ENCODE measurements at places on chromosomes 16 and 17.

GRCh38 chr16:89624777-89625761, 11.6 kb downstream of the DPEP1 start:
- DNase-seq: no peak

GRCh38 chr17:75623386-75623785, 9.8 kb upstream of the SMIM5 start:
- DNase-seq: no peak

DNA sequence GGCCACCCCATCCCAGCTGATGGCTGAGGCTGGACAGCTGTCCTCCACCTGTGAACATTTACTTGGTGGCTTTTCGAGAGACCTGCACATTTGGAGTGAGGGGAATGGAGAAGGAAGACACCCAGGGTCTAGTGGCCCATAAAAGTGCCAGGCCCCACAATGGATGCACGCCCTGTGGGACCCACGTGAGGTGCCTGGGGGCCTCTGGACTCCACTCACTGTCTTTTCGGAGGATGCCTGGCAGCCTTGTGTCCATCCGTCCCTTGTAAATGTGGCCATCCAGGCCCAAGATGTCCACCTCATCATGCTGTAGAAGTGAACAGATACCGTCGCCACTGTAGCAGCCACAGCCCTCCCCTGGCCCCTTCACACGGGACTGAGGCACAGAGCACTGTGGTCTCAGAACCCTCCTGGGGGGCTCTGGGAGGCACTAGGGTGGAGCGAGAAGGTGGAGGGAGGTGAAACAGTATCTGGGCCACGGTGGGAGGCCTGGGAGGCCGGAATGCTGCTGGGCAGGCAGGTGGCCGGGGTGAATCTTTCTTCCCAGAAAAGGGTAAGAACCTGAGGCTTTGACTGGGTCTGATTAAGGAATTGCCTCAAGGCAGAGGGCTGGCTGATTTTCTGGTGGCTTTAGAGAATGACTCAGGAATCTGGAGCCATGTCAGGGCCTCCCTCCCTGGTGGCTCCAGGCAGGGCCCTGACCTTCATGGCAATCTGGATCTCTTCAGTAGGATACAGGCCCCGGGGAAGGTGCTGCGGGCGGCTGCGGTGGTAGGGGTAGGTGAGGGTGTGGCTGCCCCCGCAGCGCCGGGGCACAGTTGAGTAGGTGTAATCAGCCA, 11.5 kb downstream of the UBALD2 start:
- DNase-seq: no peak

DNA sequence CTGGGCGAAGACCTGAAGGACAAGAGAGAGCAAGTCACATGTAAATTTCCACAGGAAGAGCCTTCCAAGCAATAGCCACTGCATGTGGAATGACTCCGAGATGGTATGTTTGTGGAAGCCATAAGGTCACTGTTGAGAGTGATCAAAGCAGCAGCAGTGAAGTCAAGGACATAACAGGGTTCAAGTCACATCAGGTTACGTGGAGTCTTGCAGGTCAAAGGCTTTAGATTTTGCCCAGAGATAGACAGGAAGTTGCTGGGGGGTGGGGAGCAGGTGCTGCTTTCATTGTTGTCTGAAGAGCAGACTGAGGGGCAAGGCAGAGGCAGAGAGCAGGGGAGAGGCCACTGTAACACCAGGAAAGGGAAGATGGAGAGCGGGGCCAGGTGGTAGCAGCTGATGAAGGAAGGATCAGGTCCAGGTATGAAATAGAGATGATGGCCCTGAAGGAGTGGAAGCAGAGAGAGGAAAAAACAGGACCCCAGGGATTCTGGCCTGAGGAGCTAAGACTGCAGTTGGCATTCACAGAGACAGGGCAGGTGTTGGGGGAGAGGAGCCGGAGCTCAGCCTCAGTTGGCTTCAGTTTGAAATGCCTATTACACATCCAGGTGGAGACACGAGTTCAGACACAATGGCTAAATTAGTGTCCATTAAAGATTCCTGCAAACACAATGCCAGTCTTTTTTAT, 129.3 kb upstream of the AXIN2 start:
- peak; percentile 51 for DNase-seq

DNA sequence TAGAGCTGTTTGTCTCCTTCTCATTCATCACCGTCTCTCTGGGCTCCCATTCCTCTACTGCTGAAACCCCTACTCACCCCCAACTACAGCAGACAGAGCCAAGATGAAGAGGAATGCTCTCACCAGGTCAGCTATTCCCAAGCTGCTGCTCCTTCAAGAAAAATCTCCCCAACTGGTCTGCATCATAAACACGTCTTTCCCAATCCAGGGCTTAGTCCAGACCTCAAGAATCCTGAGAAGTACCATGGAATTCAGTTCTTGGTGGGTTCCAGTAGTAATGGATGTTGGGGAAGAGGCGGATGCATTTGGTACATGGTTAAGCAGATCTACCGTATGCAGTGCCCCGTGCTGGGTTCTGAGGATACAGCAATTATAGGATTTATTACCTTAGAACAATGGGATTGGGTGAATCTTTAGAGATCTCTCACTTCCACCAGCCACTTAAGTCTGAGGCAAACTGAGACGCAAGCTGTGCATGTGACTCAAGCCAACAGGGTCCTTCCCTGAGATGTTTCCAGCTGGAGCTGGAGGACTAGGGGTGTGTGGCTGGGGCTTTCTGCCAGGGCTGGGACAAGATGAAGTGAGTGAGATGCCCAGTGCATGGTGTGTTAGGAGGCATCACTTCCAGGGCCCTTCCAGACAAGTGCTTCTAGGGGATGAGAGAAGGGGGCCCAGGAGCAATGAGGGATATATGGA, 232.7 kb upstream of the CDH5 start:
- no peak for DNase-seq

DNA sequence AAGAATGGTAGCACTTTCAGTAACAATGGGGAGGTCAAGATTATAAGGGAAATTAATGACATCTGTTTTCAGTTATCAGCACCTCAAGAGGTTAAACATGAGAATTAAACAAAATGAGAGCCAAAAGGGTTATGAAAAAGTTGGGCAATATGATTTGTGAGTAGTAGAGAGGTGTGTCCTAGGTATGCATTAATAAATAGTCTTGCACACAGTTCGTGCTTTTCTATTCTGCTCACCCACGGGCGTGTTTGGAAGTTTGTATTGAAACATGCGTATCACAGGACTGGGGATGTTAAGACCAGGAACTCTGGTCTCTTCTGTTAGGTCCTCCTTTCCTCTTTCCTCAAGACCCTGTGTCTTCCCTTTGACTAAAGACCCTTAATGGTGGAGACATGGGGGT, 6.0 kb downstream of the BPTF start:
- no peak for DNase-seq

DNA sequence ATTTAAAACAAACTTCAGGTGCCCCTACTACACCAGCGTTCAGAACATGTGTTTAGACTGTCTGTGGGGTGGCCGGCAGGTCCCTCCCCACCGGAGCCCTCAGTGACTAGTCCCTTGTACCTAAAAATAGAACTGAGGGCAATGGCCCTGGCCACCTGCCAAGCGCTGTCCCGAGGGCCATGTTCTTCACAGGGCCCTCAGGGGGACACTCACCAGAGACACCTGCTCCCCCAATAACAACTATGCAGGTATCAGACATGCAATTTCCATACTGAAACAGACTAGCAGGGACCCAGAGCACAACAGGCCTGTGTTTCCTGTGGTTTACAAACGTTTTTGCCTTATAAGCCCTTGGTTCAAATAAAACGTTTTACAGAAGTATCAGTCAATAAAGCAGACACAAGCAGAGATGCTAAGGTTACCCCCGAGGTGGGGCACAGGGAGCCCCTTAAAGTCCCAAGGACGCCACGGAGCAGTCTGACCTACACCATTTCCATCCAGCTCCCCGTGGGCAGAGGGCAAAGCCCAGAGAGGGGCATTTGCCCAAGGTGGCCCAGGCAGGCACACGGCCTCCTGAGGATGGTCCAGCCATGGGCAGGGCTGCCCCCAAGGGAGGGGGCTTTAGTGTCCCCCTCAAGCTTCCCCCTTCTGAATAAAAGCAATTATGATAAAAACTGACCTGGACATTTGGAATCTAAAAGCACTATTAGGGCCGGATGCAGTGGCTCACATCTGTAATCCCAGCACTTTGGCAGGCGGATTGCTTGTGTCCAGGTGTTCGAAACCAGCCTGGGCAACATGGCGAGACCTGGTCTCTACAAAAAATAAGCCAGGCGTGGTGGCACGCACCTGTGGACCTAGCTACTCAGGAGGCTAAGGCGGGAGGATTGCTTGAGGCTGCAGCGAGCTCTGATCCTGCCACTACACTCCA, 896 bp upstream of the MYLK3 start:
- DNase-seq: no peak

DNA sequence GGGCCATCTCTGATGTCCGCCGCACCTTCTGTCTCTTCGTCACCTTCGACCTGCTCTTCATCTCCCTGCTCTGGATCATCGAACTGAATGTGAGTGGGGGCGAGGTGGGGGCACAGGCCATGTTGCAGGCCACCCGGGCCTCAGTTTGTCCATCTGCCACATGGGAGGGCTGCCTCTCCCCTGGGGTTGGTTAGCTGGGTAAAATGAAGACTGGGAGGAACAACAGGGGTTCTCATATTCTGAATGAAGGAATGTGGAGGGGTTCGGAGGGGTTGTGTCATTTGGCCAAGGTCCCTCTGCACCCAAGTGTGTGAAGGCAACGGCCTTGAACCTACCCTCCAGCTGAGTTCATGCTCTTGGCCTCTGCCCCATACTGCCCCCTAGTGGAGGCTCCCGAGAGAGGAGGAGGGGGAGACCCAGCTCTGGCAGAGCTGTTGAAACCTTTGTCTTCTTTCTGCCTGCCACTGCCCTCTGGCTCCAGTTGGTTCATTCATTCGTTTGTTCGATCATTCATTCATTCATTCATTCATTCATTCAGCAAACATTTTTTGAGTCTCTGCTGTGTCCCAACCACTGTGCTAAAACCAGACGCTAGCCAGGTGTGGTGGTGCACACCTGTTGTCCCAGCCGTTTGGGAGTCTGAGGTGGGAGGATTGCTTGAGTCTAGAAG, 11.4 kb upstream of the TCAP start:
- no peak for DNase-seq

DNA sequence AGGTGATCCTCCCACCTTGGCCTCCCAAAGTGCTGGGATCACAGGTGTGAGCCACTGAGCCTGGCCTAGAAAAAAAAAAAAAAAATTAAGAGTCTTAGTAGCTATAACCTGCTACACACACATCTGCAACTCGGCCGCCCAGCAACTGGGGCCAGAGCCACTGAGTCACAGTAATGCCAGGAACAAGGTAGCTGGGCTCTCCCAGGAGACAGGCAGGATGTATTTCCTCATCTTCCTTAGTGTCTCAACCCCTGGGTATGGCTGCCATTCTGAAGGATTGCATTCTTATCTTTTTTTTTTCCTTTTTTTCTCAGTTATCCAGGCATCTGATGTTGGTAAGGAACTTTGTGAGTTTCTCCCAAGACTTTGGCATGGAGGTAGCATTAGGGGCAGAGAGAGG, 7.1 kb upstream of the PSMD3 start:
- no peak for DNase-seq

- no peak for DNase-seq
Measured at GRCh38 chr17:48368352-48368908, 61.6 kb downstream of the SKAP1 start.

DNA sequence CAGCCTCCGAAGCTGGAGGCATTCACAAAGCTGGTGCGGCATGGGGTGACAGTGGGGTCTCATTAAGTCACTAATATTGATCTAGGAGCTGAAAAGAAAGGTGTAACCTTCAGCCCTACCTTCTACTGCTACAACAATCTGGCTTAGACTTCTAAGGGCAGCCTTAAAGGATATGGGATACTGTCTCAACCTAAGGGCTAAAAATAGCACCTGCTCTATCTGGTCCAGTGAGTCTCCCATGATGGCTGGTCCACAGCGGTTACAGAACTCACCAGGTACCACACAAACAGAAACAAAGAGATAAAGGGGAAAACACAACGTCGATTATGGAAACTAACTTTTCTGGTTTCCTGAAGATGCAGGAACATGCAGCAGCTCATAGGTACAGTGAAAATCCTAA, 115.8 kb downstream of the SMG6 start:
- DNase-seq: no peak

DNA sequence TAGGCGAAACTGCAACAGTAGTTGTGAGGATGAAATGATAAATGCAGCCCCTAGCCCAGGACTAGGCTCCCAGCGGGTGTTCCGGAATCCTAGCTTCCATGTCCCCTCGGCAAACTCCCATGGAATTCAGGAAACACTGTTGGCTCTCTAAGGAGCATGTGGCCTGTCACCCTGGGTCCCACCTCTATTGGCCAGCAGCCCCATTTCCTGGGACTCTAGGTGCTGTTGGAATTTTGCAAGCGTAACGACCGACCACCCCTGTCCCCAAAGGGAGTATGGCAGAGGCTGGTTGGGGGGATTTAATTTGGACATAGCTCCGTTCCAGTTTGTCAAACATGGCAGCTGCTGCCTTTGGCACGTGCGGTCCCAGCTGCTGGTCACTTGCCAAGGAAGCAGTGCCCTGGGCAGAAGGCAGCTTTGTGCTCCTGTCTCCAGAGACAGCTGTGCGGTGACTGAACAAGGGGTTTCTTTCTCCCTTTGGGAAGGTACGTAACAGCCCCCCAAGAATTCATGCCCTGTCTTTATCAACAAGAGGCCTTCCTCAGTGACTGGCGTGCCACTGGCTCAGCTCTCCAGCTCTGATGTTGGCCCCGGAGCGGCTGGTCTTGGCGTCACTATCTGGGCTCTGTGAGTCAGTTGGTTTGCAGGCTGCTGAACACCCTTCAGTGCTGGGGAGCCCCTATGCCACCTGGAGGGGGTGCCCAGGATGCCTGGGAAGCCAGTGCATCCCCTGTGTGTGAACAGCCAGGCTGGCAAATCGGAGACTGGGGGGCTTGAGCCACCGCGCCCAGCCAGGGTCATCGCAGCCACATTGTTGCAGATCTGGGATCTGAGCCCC, 235.2 kb upstream of the TNRC6C start:
- no peak for DNase-seq

GRCh38 chr17:11997972-11998233, 628 bp upstream of the ZNF18 start:
- no peak for DNase-seq

- DNase-seq: no peak
Measured at GRCh38 chr16:3961449-3961849, 80.9 kb upstream of the CREBBP start.

GRCh38 chr16:80324371-80324770, 216.4 kb upstream of the DYNLRB2 start:
- DNase-seq: no peak

- DNase-seq: no peak
Measured at GRCh38 chr16:85777583-85778310, 21.6 kb downstream of the EMC8 start.

- no peak for DNase-seq
Measured at GRCh38 chr17:45771271-45771959, 12.7 kb upstream of the CRHR1 start.

Data from NCI-H748 treated with DMSO at 0.1 percent for 48 hours (cell line).